ENCODE measurements at places on chromosomes 7 and 10.

DNA sequence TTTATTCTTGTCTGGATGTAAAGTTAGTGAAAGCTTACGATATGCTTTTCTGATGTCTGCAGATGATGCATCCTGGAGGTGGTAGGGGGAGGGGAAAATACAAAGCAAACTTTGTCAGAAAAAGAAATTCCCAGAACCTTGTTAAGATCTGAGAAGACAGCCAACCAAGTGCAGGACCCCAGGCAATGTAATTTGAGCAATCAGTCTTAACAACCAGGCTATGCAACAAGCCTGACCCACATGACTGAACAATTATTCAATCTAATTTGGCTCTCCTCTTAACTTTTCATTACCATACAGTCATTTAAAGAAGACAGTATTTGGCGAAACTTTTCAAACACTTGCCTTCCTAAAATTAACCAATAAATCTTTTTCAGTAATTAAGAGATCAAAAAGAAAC lies 74.5 kb downstream of the DNAJC1 start:
- DNase-seq, result no peak

DNA sequence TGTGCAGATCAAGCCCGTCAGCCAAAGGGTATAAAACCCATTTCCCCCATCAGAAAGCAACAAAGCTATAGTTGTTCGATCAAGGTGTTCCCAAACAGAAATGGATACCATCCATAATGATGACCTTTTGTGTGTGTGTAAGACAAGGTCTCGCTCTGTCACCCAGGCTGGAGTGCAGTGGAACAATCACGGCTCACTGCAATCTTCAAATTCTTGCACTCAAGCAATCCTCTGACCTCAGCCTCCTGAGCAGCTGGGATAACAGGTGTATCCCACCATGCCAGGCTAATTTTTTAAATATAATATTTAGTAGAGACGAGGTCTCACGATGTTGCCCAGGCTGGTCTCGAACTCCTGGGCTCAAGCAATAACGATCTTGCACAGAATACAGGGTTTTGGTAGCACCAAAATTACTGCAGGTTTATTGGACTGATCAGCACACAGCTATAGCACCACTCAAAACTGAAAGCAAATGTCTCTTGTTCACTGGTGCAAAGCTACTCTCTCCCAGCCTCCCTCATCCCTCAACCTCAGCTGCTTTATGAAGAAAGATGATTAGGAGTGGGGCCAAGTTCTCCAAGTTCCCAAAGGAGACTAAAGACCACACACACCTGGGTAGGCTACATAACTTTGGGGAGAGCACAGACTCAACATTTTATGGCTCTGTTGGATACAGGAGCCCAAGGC lies 80.5 kb downstream of the ABI1 start:
- no peak for DNase-seq

DNA sequence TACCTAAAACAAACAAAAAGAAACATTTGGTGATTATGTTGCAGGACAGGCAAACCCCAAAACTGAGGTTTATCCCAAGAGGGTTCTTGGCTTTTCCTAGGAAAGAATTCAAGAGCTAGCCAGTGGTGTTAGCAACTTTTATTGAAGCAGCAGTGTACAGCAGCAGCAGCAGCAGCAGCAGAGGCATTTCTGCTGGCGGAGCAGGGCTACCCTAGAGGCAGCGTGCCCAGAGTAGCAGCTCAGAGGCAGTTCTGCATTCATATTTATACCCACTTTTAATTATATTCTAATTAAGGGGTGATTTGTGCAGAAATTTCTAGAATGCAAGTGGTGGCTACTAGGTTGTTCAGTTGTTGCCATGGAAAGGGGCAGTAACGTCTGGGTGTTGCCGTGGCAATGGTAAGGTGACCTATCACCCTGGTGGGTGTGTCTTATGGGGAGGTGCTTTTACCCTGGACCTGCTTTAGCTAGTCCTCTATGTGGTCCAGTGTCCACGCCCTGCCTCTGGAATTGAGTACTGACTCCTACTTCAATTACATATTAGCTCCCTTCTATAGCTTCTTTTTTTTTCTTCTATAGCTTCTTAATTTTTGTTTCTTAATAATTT lies 53.9 kb downstream of the VCL start:
- DNase-seq, result no peak

- no peak for DNase-seq
These were observed 47.5 kb downstream of the GSDME start for GRCh38 chr7:24709585-24710360.
